SK-N-SH (cell line): ENCODE measurements at places on chromosomes 1 and 21.

DNA sequence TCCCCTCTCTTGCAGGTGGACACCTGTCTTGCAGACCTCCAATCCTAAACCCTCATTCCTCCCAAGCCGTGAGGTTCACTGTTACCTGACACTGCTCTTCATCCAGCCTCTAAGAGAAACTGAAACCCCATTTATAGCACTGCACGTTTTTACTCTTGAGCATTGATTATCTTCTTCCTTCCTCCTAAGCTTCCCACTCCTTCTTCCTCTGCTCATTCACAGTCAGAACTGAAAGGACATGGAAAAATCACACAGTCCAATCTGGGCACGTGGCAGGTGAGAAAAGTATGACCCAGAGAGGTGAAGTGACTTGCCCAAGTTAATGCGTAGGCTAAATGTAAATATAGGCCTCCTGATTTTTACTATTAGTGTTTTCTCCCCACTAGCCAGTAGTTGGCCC lies 43.4 kb upstream of the SLC2A1 start:
- no peak for DNase-seq

GRCh38 chr21:44049606-44050005 lies 37.5 kb downstream of the TRAPPC10 start:
- no peak for DNase-seq

DNA sequence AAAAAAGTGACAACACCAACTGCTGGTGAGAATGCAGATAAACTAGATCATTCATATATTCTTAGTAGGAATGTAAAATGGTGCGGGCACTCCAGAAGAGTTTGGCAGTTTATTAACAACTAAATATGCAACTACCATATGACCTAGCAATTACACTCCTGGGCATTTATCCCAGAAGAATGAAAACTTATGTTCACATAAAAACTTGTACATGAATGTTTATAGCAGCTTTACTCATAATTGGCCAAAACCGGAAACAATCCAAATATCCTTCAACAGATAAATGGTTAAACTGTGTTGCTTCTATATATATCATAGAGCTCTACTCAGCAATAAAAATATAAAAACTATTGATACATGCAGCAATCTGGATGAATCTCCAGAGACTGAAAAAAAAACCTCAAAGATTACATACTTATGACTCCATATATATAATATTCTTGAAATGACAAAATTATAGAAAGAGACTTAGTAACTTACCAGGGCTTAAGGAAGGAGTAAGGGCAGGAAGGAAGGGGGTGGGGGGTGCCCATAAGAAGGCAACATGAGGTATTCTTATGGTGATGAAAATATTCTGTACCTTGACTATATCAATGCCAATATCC lies 99.9 kb downstream of the KCNH1 start:
- no peak for DNase-seq

GRCh38 chr1:41672173-41672572 lies 187.7 kb upstream of the EDN2 start:
- no peak for DNase-seq

DNA sequence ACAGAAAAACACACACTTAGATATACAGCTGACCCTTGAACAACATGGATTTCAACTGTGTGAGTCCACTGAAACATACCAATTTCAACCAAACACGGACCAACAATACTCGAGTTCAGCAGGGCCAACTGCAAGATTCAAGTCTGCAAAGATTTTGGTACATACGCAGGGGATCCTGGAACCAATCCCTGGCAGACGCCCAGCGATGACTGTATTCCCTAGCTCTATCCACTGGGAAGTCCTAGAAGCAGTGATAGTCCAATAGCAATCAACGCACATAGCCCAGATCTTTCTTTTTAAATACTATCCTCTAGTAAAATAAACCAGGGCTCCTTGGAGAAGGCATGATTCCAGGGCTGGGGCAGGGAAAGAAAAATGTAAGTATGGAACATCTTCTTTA lies 9.0 kb downstream of the DDX59 start:
- no peak for DNase-seq

DNA sequence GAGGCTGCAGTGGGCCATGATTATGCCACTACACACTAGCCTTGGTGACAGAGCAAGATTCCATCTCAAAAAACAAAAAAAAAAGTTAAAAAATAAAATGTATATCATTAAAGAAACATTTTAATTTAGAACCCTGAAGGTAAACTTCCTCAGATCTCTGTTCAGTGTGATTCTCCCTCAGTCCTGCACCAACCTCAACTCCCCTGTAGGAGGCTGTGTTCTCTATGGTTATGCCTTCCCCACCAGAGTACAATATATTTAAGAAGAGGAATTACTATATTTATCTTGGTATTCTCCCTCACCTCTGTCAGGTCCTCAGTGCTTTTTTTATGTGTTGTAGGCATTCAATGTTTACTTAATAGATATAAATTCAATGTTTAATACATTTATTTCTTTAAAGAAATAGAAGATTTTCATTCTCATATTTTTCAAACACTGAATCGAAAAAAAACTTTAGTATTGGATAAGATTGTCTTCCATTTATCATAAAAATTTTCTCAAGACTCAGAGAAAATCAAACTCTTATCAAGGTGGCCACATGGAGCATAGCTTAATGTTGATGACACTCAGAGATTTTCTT lies 4.8 kb upstream of the LRRC8B start:
- DNase-seq = peak; percentile 54

GRCh38 chr1:40951943-40952743 lies 27.4 kb upstream of the CTPS1 start:
- DNase-seq = peak; percentile 85

GRCh38 chr1:47853059-47853458 lies 144.1 kb downstream of the TRABD2B start:
- DNase-seq = no peak

DNA sequence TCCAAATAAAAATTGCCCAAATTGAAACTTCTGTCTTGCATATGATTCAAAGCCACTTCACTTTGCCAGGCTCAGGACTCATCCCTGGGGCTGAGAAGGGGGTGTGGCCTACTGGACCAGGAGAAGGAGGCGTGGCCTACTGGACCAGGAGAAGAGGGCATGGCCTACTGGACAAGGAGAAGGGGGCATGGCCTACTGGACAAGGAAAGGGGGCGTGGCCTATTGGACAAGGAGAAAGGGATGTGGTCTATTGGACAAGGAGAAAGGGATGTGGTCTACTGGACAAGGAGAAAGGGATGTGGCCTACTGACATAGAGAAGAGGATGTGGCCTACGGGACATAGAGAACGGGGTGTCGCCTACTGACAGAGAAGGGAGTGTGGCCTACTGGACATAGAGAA lies 405.3 kb downstream of the RRAGC start:
- no peak for DNase-seq

GRCh38 chr1:41481109-41481775 lies 3.2 kb downstream of the EDN2 start:
- DNase-seq = no peak

DNA sequence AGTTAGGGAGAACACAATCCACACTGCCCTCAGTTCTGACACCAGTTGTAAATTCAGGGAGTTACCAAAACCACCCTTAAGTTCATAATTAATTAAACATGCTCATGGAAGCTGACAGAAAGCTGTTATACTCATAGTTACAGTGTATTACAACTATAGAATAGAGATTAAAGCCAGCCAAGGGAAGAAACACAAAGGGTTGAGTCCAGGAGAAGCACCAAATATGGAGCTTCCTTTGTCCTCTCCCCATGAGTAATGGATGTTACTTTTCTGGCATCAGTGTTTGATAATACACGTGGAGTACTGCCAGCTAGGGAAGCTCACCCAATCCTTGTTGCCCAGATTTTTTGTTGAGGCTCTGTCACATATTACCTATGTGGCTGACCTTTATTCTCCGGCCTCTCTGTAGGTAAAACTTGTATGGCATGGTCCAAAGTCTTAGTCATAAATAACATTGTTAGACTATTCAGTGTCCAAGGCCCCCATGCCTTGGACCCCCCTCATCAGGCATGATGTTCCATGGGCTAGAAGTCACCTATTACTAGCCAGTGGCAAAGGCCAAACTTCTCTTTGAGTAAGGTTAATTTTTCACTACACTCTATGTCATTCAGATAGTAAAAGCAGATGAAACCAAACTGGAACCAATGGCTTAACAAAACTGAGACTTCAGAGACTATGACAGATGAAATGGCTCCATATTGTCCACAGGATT lies 175.7 kb downstream of the GPR52 start:
- no peak for DNase-seq

DNA sequence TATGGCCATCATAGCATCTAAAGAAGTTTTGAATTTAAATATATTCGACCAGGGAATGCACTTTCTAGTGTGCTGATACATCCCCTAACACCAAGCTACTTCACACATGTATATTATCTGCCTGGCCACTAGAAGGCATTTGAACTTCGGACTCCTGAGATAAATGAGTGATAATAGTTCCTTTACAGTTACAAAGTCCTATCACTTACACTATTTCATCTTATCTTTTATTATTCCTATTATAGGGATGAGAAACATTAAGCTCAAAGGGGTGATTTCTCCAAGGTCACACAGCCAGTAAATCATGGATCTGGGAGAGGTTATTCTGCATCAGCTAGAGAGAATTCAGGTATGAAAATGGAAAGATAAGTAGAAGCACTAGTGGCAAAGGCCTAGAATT lies 40.3 kb downstream of the GPATCH2 start:
- no peak for DNase-seq

DNA sequence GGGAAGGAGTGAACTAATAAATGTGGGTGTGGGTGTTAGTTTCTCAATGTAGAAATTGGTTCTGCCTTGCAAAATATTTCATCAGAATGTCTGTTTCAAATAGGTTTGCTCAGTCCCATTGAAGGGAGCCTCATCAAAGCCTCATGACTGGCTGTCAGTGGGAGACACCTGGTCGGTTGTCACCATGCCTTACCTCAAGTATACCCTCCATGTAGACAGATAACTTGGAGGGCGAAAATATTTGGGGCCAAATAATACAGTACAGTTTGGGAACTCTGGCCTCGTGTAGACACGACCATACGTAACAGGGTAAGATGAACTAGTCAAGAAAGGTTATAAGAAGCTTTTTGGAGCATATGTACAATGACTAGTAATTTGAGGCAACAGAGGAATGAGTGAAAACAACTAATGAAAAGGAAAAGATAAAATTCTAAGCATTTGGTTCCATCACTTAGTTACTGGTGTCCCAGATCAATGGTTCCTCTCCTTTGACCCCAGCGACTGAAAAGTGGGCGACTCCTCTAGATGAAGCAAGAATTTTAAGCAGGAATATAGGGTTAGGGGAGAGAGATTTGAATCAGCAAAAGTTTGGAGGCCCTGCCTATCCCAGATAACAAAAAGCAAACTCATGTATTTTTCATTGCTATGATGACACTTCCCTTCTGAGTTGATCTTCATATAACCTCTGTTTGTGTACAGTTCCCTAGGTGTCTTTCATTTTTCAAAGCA lies 163.9 kb downstream of the LRRC40 start:
- DNase-seq = no peak

- no peak for DNase-seq
Measured at GRCh38 chr1:219555031-219555692, 57.7 kb downstream of the ZC3H11B start.

GRCh38 chr1:246800756-246801155 lies 76.5 kb downstream of the SCCPDH start:
- DNase-seq = no peak

GRCh38 chr1:96238426-96238825 lies 483.2 kb upstream of the PTBP2 start:
- DNase-seq = no peak

DNA sequence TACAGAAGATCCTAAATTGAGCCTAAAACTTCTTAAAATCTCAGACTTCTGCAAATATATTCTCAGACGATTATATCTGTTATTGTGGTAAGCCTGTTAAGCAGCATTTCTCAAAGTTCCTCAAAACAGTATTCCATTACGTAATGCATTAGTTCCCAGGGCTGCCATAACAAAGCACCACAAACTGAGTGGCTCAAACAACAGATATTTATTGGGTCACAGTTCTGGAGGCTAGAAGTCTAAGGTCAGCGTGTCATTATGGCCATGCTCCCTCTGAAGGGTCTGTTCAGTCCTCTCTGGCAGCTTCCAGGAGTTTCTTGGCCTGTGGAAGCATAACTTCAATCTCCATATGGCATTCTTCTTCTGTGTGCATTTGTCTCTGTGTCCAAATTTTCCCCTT lies 103.5 kb upstream of the ST6GALNAC5 start:
- DNase-seq = no peak

GRCh38 chr1:214282630-214283242 lies 1.8 kb downstream of the SMYD2 start:
- no peak for DNase-seq

DNA sequence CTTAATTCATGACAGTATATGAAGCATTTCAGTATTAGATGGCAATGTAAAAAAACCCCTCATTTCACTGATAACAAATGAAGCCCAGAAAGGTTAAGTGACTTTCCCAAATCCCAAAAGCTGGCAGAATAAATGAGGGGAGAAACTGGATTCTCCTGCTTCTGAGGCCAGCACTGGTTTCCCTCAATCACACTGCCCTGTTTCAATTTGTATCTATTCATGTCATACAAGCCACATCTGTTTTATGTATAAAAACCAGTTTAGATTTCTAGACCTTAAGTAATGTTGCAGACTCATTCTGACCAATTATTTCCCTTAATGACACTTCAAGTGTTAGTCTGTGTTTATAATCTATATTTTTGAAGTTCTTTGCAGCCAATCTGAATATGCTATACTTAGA lies 16.8 kb downstream of the PLPPR4 start:
- DNase-seq = peak; percentile 34

GRCh38 chr1:26372039-26372438 lies 511 bp downstream of the ZNF683 start:
- DNase-seq = no peak

- DNase-seq = no peak
Measured at GRCh38 chr1:193366764-193367507, 180.5 kb upstream of the B3GALT2 start.

- no peak for DNase-seq
Measured at GRCh38 chr1:157652859-157653493, 47.6 kb downstream of the FCRL3 start.

DNA sequence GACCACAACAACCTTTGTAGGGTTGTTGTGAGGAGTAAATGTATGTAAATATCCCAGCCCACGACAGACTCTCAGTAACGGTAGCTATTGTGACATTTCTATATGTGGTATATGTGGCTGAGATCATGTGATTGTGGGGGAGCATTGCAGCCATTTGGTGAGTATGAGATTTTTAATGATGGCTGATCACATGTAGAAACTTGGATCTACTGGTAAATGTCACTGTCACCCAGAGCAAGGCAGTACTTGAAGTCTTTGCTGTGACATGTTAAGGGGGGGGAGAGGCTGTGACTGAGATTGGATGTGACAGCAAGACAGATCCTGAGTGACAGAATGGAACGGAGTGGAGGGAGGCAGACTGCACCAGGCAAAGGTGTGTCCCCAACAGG lies 23.9 kb upstream of the MEF2D start:
- no peak for DNase-seq

DNA sequence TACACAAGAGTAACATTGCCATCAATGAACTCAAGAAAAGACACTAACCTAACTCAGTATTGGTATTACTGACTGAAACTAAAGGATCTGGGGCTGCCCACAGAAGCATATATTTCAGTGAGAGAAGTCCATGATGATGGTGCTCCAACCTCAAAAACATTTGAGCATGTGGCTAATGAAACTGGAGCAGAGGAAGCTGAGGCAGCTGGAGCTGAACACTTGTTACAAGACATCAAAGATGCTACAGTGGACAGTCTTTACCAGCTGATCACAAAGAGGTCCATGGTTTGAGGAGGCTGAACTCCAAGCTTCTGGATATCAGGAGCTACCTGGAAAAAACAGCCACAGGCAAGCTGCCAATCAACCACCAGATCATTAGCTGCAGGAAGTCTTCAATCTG lies 42.2 kb upstream of the TTC39A start:
- DNase-seq = no peak

- no peak for DNase-seq
Measured at GRCh38 chr1:2353551-2354438, 37.6 kb downstream of the MORN1 start.
